Neural crest cell (in vitro differentiated cells): ENCODE measurements at places on chromosomes 2 and 18. TPM values are rescaled to one million over a fixed set of nuclear protein-coding genes. Genes with fewer than 3 reads are reported as not detected.
A peak's percentile ranks its signal among the peaks of the same experiment; 100 is the strongest.

The CXCR1 gene
- not detected in 2 replicates for total RNA-seq

- DNase-seq: no peak
These were observed 2.4 kb upstream of the STK11IP start for GRCh38 chr2:219595256-219595655.

- DNase-seq: no peak
These were observed 65.4 kb upstream of the DSG1 start for GRCh38 chr18:31252522-31252921.

The EVX2 gene
- total RNA-seq: 0.43 and 0.44 TPM in 2 replicates

DNA sequence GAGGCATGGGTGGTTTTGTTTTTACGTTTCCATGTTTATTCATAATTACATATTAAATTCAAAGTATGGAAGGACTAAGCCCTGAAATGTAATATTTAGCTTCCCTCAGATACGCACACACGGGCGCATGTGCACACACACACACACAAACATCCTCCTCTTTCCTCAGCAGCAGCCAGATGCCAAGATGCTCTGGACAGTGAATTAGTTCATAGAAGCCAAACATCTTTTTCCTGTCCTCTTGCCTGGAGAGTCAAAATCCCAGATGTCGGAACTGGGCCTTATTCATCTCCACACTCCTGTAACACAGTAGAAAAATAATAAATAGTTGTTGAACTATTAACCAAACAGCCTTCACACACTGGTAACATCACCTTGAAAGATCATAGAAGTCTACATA lies 273.1 kb downstream of the SP3 start:
- DNase-seq: no peak

The SLC4A5 gene
- total RNA-seq: 1.3 and 3.0 TPM in 2 replicates

The SERPINB12 gene
- total RNA-seq: not detected in 2 replicates

- DNase-seq: no peak
These were observed 69.6 kb downstream of the PHLPP1 start for GRCh38 chr18:62784966-62785413.

DNA sequence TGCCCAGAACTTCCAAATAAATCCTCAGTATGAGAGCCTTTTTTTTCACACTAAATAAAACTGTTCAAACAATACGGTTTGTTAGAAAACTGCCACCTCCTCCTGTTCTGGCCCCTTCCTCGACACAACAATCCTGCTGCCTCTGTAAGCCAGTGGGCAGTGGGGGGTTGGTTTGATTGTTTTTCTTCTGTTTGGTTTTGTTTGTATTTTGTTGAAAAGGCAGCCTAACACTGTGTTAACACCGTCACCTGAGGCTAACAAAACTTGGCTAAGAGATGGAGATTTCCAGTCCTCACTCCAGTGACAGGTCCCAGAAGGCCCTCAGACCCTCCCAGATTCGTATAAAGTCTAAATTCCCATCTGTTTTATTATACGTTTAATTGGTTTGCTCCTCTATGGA lies 402.1 kb downstream of the ZNF521 start:
- no peak for DNase-seq

GRCh38 chr2:161238560-161239325 lies 69.5 kb upstream of the PSMD14 start:
- peak; percentile 50 for DNase-seq

DNA sequence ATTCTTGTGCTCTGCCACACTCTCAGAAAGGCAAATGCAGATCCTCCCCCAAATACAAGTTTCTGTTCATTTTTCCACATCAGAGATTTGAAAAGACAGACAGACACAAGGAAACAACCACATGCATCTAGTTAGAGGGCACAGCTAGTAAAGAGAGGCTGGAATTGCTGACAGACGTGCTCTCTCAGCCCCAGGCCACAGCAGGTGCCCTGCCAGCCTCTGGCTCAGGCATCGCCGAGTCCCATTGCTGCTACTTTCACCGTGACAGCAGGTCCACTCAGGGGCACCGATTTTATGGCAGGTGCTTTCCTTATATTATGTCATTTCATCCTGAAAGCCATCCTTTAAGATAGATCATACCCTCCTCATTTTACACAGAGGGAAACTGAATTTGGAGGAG lies 507.5 kb downstream of the EIPR1 start:
- no peak for DNase-seq

DNA sequence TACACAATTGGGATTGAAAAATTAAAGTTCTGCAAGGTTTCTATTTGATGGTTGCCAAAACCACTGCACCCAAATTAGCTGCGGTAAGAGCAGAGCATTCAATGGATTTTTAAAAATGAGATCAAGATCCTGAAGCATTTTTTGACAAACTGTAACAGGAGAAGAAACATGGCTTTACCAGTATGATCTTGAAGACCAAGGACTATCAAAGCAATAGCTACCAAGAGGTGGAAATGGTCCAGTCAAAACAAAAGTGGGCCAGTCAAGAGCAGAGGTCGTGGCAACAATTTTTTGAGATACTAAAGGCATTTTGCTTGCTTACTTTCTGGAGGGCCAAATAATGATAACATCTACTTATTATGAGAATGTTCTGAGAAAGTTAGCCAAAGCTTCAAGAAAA lies 186.8 kb downstream of the RDH14 start:
- no peak for DNase-seq

DNA sequence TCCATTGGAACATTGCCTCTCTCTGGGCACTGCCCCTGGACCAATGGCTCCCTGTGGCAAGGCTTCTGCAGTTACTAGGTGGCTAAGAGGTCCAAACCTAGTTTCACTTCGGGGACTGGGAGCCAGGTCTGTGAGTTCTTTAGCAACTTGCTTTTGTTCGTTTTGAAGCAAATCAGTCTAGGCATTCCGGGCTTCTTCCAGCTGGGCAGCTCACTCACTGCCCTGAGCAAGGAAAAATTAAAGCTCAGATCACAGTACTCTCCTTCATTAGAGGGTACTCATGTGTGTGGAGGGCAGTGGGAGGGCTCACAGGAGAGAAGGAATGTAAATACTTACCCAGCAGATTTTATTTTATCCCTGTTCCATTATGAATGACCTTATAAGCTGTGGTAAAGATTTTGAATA lies 80.3 kb downstream of the SPP2 start:
- no peak for DNase-seq

The THSD7B gene
- 0.16 and 0.19 TPM in 2 replicates for total RNA-seq

DNA sequence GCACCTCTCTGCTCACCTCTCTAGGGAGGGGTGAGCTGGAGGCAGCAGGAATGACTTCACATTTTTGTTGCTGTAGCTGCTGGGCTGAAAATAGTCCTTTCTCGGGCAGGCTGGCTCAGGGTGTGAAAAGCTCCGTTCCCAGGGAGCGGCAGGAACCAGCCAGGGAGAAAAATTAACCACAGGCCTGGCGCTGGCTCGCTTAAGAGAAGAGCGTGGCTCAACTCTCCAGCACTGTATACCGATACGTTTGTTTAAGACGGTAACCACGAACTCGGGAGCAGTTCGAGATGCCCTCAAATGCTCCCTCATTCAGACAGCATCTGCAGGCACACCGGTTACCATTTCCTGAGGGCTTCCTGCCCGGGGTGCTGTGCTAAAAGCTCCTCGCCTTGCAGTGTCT lies 129.6 kb downstream of the CELF4 start:
- DNase-seq: no peak

GRCh38 chr18:9333441-9334328 lies 888 bp upstream of the TWSG1 start:
- peak; percentile 3 for DNase-seq

GRCh38 chr18:70256994-70257393 lies 31.9 kb upstream of the SOCS6 start:
- DNase-seq: no peak

DNA sequence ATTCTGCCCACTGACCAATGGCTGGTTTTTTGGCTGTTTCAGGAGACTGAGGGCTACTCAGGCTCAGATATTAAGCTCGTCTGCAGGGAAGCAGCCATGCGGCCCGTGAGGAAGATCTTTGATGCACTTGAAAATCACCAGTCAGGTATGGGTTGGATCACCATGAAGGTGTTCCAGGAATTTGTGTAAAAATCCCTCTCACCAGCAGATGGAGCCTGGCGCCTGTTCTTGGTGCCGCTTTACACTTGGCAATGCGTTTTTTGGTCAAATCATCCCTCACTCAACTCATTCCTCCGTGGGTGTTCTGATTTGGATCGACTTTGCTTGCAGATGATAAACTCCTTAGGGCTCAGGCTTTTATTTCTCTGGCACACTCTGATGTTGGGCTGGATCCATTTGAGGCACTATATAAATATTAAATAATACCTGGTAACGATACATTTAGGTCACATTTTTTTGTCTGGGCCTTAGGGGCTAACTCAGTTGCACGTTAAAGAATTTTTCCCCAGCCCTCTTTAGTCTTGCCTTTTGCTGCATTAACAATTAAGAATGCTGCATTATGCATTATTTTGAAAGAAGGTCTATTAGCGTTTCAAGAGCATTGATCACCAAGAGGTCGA lies 50.0 kb downstream of the HDHD2 start:
- DNase-seq: peak; percentile 57

DNA sequence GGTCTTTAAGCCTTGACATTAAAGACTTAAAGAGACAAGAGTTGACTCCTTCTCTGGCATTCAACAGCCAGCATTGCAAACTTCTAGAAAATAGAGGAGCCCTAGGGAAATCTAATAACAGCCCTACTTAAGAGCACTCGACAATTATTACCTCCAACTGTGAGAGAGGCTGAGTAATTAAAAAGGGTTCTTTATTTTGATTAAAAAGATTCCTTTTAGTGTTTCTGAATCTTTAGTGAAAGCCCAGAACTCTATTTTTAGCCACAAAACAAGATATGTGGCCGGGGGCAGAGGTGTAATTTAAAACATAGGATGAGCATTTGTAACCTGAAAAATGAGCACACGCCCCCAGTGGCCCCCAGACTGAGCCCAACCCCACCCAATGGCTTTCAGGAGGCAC lies 222.3 kb downstream of the SMAD2 start:
- no peak for DNase-seq

- no peak for DNase-seq
These were observed 305.4 kb downstream of the AFF3 start for GRCh38 chr2:99836690-99837605.

DNA sequence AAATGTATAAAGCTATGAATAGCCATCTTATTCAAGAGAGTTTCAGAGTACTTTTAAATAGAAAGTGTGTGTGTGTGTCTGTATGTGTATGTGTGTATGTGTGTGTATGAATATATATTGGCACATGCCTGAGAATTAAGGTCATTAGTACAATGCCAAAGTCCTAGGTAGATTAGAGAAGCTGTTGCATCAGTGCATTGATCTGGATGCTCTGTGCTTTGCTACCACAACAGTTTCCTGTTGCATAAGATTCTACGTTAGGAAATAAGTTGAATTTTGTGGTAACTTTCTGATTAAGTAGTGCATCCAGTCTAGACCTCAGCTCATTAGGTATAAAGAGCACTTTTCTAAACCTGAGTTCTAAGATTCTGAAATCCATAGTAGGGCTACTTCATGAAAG lies 1102.8 kb upstream of the KLHL29 start:
- DNase-seq: no peak

DNA sequence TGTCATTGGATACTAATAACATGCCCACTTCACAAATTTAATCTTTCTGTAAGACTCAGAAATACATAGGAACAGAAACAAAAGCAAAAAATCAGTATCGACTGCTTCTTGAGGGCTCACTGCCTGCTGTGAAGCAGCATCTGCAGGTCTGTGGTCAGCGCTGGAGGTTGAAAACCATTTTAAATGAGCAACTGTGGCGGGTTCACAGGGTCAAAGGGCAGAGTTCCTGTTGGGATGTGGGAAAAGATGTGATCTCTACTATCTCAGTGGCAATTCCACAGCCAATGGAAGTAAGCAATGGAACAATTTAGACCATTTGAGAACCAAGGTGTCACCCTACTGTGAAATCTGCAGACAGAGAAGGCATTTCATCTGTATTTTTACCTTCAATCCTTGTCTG lies 468.3 kb downstream of the PARD3B start:
- no peak for DNase-seq

GRCh38 chr2:38610851-38611801 lies 8.4 kb upstream of the HNRNPLL start:
- no peak for DNase-seq

The IL1R1 gene
- total RNA-seq: 0.14 TPM in 1 of 2 replicates, not detected in the other

- no peak for DNase-seq
These were observed 92.1 kb upstream of the EFEMP1 start for GRCh38 chr2:56015711-56016115.

GRCh38 chr2:41881249-41881648 lies 166.6 kb upstream of the PKDCC start:
- DNase-seq: no peak

The NGEF gene
- total RNA-seq: 0.96 and 1.5 TPM in 2 replicates

- no peak for DNase-seq
These were observed 76.9 kb downstream of the MBP start for GRCh38 chr18:77055429-77056300.

GRCh38 chr2:129913695-129914495 lies 65.6 kb upstream of the RAB6C start:
- DNase-seq: no peak

DNA sequence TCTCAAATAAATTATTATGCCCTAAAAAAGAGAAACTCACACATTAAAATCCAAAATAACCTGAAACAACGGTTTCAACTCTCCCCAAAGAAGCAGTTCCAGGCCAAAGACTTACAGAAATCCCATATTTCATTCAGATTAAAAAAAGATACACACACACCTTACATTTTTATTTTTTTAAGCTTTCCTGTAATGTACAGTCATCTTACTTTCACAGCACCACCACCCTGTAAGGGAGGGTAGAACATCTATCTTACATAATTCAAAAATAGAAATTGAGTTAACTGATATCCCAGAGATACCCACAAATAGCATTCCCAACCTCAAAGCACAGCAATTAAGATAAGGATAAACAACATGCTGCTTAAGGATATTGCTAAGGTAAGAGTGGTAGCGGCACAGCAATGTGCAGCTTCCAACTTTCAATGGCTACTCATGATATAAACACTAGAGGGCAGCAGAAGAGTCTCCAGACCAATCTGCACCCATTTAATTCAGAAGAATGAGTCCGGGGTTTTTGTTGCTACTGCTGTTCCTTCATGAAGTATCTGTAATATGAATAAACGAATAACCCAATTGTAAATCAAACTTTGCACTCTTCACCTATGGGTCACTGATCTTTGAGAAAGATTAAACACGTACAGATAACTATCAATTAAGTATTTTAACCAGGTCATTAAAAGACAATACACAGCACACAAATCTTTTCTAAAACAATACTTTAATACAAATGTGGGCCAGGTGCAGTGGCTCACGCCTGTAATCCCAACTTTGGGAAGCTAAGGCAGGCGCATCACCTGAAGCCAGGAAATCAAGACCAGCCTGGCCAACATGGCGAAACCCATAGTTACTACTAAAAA lies 11.3 kb downstream of the GFPT1 start:
- no peak for DNase-seq

DNA sequence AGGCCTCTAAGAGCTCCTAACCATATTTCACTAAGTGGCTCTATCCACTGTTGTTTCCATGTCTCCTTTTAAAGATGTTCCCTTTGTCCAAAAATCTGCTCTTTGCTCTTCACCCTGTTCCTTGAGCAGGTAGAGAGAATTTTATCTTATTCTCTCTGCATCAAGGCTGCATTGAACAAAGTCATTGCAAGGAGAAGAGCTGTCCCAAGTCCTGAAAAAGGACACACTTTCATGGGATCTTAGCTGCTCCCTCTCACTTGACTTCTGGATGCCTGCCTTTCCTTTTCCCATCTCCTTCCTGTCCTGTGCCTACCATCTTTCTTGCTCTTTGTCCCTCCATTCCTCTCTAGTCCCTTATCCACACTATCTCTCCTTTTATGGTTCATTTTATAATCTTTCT lies 235.2 kb upstream of the THSD7B start:
- no peak for DNase-seq

GRCh38 chr2:98704499-98705332 lies 26.2 kb downstream of the MGAT4A start:
- DNase-seq: no peak

The GPR75 gene
- total RNA-seq: 4.5 and 4.7 TPM in 2 replicates
